Left colon (tissue), 2 donors: ENCODE measurements at places on chromosomes 4 and X. TPM values are rescaled to one million over a fixed set of nuclear protein-coding genes. Genes with fewer than 3 reads are reported as not detected.

DNA sequence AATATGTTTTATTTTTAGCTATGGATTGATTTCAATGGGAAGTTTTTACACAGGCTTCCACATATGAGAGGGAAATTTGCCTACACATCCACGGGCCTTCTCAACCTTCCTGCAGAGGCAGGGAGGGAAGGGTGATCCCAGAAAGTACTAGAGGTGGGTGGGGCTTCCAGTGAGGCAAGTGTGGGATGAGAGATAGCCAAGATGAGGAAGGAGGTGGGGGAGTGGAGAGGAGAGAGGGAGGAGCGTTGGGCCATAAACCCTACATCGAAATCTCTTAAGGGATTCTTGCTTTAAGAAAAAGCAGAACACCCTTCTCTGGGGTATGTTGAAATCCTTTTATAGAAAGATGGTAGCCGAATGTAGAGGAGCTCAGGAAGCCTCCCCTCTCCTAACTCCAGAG lies 19.0 kb downstream of the NKX6-1 start:
- DNase-seq: no peak

DNA sequence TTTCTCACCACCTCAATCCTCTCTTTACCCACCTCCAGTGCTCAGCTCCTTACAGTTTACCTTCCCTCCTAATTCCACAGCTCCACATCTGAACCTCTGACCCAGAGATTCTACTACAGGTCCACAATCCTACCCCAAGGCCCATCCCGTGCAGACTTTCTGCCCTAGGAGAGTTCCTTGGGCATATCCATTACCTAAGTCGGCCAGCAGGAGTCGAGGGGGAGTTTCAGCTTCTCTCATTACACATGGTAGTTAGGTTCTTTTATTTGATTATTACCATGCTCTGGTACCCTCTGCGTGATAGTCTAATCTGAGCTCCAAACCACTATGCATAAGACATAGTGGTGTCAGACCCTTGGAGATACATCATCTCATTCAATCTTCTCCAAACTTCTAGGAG lies 117.9 kb downstream of the SH3RF1 start:
- no peak for DNase-seq

ZFP92 gene
- total RNA-seq: 0.50 TPM

DNA sequence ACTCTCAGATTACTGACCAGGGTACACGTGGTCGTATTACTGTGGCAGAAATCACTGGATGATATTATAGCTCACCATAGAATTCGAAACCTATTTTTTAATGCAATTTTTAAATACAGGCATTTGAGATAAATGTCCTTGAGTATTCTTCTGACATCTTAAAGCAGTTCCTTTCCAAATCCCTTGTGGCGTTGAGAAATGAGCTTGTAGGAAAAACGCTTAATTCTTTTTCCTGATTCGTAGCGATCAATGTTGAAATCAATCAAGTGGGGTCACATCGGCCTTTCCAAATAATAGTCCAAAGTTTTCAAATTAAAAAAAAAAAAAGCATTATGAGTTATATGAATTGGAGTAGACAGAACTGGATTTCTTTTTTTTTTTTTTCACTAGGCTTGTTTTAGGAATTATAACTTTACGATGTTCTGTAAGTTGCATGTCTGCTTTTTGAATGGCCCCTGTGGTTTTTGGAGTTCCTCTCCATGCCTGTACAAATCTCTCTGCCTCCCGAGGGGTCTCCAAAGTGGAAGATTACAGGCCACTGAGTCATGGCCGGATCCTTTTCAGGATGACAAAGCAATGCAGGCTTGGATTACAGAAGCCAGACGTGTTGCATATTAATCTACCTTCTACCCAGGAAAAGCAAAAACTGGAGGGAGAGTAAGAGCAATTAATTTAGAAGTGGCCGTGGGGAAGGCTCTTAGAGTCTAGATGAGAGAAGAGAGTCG lies 226.1 kb downstream of the SHOX start:
- DNase-seq: no peak

DNA sequence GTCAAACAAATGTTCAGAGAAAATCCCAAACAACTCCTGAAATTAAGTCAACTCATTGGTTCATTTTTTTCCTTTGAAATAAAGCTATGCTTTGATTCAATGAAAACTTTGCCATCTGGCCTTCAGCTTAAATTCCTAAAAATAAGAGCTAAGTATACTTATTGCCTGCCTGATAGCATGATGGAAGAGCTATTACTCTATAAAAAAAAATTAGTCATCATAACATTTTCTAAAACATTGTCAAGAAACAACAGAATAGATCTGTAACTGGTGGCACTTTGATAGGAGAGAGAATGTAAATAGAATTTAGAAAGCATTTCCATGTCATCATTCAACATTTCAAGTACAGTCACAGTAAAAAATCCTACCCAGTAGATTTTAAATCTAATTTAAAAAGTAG lies 136.6 kb downstream of the CORIN start:
- DNase-seq: no peak

DNA sequence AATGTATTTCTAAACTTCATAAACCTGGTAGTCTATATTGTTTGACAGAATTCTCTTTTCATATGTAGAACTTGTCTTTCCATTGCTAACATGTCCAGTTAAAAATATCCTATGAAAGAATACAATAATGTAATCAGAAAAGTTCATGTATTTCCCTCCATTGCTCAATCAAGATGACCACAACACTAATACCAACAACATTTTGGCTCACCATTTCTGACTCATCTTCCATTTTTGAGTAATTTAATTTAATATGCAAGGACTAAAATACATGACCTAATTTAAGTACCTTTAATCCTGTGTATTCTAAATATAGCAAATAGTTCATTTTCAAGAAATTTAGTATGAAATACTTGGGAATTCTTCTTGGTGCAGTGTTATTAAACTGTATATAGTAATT lies 239.5 kb upstream of the GPC4 start:
- DNase-seq: no peak

GRCh38 chr4:140499391-140499790 lies 1.3 kb upstream of the MGAT4D start:
- no peak for DNase-seq

DNA sequence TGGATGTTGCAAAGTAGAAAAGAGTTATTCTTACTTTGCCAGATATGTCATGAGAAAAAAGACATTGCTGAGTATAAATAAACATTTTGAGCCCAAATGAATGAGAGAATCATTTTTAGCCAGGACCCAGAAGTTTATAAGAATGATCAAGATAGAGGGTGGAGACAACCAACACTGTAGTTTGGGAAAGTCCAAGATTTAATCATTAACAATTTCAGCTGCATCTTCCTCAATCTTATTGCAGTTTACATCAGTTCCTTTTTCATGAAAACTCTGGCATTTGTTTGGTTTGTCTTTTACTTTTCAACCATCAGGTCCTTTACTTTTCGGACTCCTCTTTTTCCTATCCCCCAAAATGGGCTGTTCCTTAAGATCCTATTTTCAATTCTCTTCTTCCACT lies 645.9 kb downstream of the ANKRD50 start:
- no peak for DNase-seq

HELT gene
- total RNA-seq: not detected

GRCh38 chr4:140675599-140676231 lies 80.5 kb downstream of the TBC1D9 start:
- no peak for DNase-seq

GRCh38 chrX:136431625-136432024 lies 56.1 kb upstream of the BRS3 start:
- DNase-seq: no peak

- no peak for DNase-seq
Observed at GRCh38 chr4:68338625-68339024, 11.3 kb downstream of the YTHDC1 start.

FAT1 gene
- 291 TPM for total RNA-seq

CLCN4 gene
- 1.4 TPM for total RNA-seq

PI4K2B gene
- 23.8 TPM for total RNA-seq

DNA sequence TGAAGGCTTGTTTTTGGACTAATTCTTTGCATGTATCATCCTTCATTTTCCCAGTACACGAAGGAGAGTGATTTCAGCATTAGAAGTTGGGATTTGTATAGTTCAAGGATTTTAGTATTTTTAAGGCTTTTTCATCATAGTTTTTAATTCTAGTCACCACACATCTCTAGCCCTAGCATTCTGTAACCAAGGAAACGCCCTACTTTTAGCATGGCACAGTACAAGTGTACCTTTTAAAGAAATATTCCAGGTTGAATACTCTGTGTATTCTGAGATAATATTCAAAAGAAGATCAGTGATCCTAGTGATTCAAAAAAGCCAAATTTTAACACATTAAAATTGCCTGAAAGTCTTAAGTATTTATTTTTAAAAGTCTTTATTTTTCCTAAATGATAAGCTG lies 150.5 kb downstream of the RAP1GDS1 start:
- no peak for DNase-seq

XAGE1A gene
- total RNA-seq: not detected

- DNase-seq: no peak
Observed at GRCh38 chr4:85968945-85969819, 390.7 kb downstream of the MAPK10 start.

DNA sequence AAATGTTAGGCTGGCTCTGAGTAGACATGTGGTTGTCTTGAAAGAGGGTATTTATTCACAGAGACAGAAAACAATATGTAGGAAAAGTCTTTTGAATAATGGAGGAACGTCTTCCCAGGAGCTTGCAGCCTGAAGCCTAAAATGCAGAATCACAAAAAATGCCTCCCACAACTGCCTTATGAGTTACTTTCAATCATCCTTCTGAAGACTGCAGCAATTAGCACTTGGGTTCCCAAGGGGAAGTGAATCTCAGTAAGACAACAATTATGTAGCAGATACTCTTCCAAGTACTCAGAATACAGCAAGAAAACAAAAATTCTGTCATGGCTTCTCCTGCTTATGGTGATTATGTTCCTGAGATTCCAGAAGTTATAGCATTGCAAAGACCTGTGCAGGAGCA lies 166.6 kb upstream of the TBL1X start:
- DNase-seq: no peak

KCNE5 gene
- not detected for total RNA-seq

DNA sequence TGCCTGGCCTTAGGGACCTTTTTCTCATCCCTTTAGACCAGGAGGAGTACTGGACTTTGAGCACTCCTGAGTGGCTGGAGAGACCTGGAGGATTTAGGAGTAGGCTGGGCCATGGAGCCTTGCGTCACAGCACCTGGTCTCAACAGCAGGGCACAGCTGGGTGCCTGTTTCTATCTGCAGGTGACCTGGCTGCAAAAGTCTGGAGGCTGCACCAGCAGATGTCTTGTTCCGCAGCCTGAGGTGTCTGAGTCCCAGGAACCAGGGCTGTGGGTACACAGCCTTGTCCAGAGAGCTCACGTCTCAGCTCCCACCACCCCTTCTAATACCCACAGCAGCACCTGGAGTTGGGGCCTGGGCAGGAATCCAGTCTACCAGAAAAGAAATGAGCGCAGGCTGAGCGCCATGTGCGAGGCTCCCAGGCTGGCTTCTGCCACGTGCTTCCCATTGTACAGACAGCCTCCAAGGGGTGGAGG lies 5.0 kb upstream of the NSD2 start:
- no peak for DNase-seq

GRCh38 chrX:50691820-50692219 lies 122.2 kb downstream of the SHROOM4 start:
- DNase-seq: no peak

DIPK2B gene
- total RNA-seq: 2.2 TPM

NKX3-2 gene
- 0.09 TPM for total RNA-seq

DNA sequence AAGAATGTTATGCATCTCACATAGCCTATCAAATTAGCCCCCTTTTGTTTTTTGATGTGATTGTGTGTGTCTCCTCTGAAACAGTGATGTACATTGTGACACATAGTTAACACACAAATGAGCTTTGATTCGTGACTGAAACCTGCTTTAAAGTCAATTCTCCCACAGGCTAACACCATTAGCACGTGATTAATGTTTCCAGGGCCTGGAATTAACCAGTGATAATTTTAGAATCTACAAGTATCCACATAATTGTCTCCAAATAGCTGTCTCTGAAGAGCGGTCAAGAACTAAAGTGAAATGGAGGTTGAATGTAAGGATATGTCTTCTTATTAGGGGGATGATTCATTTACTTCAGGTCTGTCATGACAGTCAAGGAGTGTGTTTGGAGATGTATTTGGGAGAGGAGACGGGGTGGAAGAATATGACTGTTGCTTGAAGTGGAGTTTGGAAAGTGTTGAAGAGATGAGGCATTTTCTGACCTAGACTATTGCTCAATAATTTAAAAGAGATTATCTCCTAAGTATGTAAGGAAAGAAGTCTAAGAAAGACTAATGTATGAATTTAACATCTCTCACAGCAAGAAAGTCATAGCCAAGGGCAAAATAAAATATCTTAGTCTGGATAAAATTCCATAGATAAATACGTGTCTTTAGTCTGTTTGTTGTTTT lies 13.7 kb upstream of the RASGEF1B start:
- DNase-seq: no peak

GRCh38 chrX:101906136-101906796 lies 25.6 kb downstream of the ZMAT1 start:
- no peak for DNase-seq

ASB9 gene
- 0.95 TPM for total RNA-seq

SPRY1 gene
- total RNA-seq: 27.2 TPM

DNA sequence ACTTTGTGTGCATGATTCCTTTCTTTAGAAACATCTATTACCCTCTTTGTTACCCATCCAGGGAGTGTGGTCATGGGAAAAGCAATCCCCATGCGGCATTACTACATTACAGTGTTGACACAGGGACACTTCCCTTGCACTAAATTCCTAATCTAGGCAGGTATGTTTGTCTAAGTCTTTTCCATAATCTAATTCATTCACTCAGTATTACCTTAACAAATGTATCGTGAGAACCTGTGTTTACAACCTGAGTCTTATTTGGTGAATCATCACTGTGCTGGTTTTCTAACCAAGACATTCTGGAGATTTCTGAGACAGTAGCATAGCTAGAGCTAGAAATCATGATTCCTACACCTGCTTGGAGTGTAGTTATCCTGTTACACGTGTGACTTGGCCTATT lies 326.8 kb downstream of the BMPR1B start:
- DNase-seq: no peak

DGAT2L6 gene
- total RNA-seq: not detected

DNA sequence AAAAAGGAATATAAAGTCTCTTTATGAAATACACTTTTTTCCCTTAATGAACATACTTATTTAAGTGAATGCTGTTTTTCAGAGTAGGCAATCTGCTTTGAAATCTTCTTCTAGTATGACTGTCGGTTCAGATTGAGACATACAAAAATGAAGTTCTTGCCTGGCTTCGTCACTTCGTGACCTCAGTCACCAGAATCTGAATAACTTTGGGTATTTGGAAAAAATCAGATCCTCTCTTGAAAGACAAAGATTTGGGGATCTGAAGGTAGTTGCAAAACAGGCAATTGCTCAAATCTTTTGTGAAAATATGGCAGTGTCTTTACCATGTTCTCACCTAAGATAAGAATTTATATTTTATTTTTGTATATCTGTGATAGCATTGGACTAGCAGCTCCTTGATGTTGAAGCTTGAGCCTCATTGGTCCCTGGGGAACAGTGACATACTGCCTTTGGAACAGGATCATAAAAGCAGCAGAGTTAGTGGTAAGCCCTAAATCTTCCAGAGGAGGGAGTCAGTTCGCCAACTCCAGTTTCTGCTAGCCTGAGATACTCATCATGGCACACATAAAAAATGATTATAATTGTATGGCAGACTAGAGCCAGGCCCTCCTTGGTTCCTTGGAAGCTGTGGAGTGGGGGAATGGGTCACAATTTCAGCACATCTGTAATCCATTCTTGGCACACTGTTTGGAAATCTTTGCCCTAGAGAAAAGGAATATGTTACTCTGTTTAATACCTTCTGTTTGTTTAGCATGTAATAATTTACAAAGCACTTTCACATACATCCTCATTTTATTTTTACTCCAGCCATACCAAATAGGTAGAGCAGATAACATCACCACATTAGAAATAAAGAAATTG lies 5.0 kb downstream of the ARFIP1 start:
- no peak for DNase-seq
